MV-4-11 (cell line): ENCODE measurements at places on chromosomes 11 and 22.

DNA sequence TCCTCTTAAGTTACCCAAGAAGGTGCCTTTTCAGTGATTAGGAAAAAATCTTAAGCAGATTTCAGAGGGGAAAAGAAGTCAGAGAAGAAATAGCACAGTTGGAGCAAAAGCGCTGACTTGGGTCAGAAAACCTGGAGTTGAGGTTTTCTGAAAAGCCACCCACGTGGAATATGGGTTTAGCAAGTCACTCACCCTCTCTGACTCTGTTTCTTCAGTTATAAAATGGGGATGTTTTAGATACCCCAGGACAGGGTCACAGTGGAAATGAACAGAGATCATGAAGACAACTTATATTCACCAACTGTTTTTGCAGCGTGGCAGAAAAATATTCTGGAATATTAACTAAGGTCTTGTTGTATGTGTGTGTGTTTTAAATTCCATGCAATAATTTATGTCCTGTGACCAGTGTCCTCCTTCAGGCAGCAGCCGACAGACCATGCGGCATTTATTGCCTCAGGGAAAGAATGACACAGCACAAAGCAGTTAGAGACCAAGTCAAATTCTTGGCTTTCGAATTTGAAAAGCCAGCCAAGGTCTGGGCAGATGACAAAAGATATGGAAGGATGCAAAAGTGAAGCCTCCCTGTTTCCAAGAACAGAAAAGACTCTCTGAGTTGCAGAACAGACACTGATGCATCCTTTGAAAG lies 119.9 kb downstream of the MIAT start:
- no peak for DNase-seq

GRCh38 chr22:37314315-37315074 lies 32.2 kb downstream of the CYTH4 start:
- no peak for DNase-seq

- no peak for DNase-seq
Measured at GRCh38 chr11:115942011-115942410, 437.8 kb upstream of the CADM1 start.

DNA sequence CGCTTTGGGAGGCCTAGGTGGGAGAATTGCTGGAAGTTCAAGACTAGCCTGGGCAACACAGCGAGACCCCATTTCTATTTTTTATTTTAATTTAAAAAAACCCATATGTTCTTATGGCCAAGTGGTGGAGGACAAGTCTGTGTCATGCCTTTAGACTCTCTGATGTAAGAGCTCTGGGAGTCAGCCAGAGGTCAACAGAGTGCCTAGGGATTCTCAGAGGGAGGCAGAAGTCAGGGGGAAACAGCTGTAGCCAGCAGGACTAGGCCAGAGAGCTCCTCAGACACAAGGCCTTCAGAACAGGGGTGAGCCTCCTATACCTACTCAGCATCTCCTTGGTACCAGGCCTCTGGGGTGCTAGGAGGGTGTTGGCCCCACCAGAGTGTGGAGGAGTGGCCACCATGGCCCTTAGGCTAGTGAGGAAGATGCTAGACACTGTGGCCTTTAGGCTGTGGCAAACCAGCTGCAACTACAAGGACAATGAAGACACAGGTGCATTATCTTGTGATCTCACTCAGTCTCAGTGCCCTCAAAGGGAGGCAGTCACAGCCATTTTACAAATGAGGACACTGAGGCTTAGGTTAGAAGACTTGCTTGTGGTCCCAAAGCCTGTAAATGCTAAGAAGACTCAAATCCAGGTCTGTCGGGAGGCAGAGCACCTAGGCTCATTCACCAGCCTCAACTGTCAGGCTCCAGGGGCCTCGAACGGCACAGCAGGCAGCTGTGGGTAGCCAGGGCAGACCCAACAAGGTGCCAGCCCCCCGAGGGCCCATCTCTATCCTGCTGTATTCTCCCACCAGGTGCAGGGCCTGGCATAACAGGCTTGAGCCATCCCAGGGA lies 5.0 kb downstream of the ZP1 start:
- DNase-seq: peak; percentile 64

DNA sequence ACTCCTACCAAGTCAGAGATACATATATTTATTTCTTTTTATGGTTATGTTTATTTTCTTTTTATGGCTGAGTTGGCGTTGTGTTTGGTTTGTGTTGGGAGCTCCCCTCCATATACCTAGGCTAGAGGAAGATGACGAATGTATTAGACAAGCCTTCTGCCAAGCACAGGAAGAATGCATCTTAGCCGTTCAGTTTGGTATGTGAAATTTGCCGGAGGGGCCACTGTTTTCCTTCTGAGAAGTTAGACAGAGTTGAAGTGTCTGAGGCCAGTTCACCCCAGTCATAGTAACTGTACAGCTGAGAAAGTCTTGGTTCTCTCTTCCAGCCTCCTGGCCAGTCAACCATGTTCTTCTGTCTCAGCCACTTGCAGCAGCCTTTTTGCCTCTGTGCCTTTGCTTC lies 29.8 kb downstream of the TEAD1 start:
- no peak for DNase-seq

DNA sequence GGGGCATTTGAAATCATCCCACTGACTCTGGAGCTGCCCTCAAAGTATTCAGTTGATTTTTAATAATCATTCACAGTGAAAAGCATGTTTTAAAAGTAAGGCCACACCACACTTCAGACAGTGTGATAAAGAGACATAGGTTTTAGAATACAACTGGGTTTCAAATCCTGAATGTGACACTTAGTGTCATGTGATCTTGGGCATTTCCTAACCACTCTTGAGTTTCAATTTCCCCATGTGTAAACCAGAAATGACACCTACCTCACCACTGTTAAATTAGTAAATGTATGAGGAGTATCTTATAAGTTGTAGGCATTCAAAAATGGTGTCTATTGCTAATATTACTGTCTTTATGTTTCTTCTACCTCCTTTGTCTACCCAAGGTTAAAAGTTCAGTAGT lies 5.4 kb downstream of the TMEM123 start:
- peak; percentile 64 for DNase-seq

GRCh38 chr11:31806928-31807798 lies 4.0 kb downstream of the PAX6 start:
- no peak for DNase-seq

- no peak for DNase-seq
Measured at GRCh38 chr11:21485006-21485405, 707.9 kb upstream of the ANO5 start.

DNA sequence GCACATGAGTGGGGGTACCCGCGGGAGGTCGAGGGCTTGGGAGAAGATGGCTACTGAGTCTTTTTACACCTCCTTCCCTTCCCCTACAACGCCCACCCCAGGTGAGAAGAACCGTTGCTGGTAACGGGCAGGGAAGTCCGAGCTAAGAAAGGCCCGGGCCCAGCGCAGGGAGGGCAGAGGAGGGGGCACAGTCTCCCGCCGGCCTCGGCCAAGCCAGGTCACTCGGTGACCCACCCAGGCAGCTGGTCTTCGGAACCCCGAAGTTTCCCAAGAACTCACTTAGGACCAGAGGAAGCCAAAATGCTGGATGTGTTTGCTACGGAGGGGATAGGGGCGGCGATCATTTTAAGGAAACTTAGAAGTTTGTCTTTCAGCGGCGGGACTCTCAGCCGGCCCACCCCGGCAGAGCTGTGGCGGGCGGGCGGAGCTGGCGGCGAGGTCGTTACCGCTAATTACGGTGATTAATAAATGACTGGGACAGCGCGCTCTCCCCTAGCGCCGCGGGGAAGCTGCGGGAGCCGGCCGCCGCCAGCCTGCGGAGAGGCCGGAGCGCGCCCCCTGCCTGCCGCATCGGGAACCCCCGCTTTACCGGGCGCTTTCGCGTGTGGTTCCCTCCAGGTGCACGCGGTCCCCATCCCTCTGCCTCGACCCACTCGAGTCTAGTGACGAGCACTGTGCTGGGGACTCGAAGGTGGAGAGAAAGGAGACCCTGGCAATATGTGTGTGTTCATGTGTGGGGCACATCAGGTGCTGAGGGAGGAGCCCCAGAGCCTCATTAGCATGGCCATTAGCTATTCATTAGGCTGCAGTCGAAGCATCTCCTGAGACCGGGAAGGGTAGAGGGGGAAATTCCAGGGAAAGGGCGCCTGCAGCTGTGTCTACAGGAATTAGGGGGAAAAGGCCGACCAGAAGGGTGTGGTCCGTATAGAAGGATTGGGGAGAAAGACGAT lies 945 bp downstream of the ROBO3 start:
- DNase-seq: no peak

GRCh38 chr11:100354736-100355135 lies 332.4 kb upstream of the ARHGAP42 start:
- DNase-seq: no peak

DNA sequence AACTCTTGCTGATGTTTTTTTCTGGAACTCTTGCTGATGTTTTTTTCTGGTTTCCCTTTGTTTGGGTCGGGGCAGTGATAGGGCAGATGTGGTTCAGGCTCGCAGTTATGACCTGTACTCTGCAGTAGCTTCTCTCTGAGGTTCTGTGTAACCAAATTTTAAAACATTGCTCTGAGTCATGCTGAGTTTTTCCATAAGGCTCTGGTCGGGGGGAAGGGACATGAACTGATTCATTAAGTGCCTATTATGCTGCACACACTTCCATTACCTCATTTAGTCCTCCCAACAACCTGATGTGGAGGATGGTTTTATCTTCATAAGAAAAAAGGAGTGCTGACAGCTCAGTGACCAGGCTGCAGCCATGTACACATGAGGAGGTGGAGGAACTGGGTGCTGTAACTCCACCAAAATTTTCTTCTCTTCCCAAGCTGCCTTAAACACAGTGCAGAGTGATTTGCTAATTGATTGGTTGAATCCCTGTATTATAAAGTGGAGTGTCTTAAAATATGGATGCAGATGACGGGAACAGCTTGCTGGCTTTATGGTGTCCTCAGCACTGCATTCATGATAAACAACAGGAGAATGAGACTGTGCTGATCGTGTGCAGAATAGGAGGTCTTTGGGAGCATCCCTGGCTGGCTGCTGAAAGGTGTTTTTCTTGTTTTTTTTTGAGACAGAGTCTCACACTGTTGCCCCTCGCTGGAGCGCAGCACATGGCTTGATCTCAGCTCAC lies 19.1 kb downstream of the TNRC6B start:
- peak; percentile 57 for DNase-seq

DNA sequence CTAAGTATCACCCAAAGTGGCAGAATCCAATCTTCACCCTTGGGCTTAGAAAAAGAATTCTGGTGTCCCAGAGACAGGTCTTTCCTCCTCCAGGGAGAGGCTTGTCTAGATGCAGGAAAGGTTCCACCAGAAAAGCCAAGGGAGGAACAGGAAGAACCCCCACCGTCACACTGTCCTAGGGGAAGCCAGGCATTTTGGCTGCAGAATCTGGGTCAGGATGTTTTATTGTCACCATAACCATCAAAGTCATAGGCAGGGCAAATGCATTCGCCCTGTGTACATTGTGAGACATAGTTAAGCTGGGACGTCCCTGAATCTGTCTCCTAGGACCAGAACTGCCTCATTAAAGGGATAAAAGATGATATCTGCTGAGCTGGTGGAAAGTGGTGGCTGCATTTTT lies 590.5 kb downstream of the OPCML start:
- no peak for DNase-seq

DNA sequence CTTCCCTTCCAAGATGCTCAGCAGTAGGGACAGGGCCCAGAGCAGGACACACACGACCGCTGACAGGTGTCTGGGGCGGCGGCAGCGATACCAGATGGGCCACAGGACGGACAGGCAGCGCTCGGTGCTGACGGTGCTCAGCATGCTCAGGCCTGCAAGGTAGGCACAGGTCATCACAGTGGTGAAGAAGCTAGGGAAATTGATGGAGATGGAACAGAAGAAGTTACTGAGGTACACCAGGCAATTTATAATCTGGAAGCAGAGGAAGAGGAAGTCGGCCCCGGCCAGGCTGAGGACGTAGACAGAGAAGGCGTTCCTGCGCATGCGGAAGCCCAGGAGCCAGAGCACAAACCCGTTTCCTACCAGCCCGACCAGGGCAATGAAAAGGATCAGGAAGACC lies 4.6 kb downstream of the MRGPRX2 start:
- DNase-seq: no peak

- DNase-seq: peak; percentile 82
Measured at GRCh38 chr22:40050258-40050657, 55.5 kb downstream of the FAM83F start.

DNA sequence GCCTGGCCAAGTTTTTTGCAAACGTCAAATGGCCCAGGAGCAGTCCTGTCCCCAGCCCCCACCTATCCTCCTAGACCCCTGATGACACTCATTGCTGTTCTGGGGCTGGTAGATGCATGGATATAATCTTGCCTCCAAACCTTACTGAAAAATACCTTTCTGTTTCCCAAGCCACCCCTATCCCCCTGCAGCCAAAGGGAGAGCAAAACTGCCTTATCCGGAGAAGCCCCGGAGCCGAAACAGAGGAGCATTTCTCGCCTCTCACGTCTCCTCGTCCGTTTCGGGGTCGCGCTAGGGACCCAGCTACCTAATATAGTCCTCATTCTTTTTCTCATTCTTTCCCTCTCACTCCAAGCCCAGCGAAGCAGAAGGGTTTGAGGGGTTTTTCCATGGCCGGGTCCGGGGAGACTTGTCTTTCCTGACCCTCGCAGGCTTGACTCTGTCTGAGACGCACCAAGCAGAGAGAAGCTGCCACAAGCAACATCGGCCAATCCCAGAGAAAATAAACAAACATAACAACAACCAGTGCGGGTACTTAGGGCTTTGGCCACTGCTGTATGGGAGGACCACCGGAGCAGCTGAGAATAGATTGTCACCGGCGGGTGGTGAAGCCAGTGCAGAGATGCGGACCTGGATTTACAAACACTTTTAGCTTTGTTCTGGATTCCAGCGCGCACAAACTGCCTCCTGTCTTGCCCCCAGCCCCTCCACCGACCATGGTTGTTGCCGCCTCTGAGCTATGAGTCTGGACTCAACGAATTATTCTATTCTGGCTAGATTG lies 1.6 kb downstream of the BSX start:
- DNase-seq: no peak

- no peak for DNase-seq
Measured at GRCh38 chr11:61332281-61332796, 566 bp downstream of the DDB1 start.

DNA sequence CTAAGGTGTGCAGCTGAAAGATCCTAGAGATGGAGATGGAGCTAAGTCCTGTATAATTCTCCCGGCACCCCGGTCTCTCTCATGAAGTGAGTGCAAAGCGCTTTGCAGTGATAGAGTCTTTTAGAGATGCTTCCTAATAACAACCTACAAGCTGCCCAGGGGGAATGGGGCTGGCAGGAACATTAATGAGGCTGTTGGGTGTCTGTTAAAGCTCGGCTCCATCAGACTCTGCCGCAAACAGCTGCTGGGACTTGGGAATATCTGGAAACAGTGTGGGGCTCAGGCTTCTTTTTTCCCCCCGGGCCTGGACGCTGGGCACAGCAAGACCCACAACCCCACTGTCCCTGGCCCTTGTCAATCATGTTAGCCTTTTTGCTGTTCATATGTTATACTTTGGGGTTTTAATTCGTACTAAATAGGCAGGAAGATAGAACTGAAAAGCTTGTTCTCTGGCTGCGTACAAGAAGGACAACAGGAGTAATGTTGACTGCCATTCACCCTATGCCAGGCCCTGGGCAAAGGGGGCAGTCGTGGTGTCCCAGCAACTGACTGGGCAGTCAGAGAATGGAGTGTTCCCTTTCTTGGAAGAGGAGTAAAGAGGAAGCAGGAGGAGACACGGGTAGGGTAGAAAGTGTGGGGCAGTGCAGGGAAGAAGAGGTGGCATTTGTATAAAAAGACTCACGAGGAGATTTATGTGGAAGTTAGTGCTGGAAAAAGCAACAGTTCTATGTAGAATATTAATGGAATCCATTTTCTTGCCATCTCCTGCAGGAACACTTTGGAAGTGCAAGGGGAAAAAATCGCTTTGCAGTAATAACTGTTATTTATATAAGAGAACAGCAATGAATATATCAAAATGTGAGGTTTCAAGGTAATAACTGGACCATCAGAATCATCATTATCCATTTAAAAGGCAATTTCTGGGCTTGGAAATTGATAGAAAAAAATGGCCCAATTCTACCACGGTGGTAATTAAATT lies 232.8 kb downstream of the GRIK4 start:
- no peak for DNase-seq
